T-helper 17 cell (primary cell): ENCODE measurements at places on chromosomes 1 and 21.

DNA sequence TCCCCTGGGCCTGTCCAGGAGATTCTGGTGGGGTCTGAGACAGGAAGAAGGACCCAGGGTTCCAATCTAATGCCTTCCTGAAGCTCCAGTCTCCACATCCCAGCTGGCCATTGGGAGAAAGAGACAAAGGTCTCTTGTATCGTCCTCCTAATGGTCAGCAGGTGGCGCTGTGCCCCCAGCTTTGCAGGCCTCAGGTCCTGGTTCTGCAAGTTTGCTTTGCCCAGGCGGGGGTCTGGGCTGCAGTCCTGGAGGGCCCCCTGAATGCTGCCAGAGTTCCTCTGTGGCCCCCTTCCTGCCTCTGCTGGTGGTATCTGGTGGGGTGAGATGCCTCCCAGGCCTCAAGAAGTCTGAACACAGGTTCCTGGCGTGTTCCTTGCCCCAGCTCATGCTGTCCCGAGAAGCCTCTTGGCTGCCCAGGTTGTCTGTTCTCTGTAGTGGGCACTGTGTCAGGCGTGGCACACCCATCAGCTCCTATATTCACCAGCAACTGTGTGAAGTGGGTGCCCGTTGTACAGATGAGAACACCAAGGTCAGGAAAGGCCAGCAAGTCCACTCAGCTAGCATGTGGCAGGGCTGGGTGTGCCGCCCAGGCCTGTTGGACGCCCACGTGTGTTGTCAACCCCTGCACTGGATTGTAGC lies 33.8 kb upstream of the CSF3R start:
- H3K4me1 ChIP-seq: peaks cover 2% of the 10 kb centered on the region
- no peaks in the 10 kb centered on the region for H3K36me3 ChIP-seq
- no peak overlapping the region for H3K4me3 ChIP-seq
- H3K27me3 ChIP-seq: peaks cover 8% of the 10 kb centered on the region
- H3K27ac ChIP-seq: no peak overlapping the region

- H3K27ac ChIP-seq: peak overlapping the region; percentile 92
- no peaks in the 10 kb centered on the region for H3K27me3 ChIP-seq
- peaks cover 64% of the 10 kb centered on the region for H3K4me1 ChIP-seq
Observed at GRCh38 chr1:12148958-12149790, 17.6 kb upstream of the TNFRSF1B start.

GRCh38 chr1:91813813-91814212 lies 72.1 kb downstream of the TGFBR3 start:
- H3K4me1 ChIP-seq: peaks cover 42% of the 10 kb centered on the region
- H3K4me3 ChIP-seq: no peak overlapping the region
- H3K27me3 ChIP-seq: no peaks in the 10 kb centered on the region

GRCh38 chr1:2533365-2533764 lies 3.3 kb upstream of the HES5 start:
- no peaks in the 10 kb centered on the region for H3K36me3 ChIP-seq
- H3K4me1 ChIP-seq: peaks cover 8% of the 10 kb centered on the region
- DNase-seq: no peak
- H3K4me3 ChIP-seq: no peak overlapping the region
- no peak overlapping the region for H3K27ac ChIP-seq

GRCh38 chr1:107056426-107057196 lies at the start of gene PRMT6:
Gene PRMT6, plus strand, starts transcription at chr1:107056674. Its CDS starts 42 bp downstream, at chr1:107056716.
- DNase-seq: peak; percentile 62
- peak within 1 kb of the TSS; percentile 89 for H3K27ac ChIP-seq
- no peaks in the 10 kb centered on the region for H3K27me3 ChIP-seq
- peak within 1 kb of the TSS; percentile 99 for H3K4me3 ChIP-seq
- peaks cover 10% of the 10 kb centered on the region for H3K4me1 ChIP-seq

GRCh38 chr21:42089093-42089631 lies 18.0 kb downstream of the UMODL1 start:
- DNase-seq: no peak
- H3K27me3 ChIP-seq: peaks cover 11% of the 10 kb centered on the region
- no peak overlapping the region for H3K4me3 ChIP-seq
- no peak overlapping the region for H3K27ac ChIP-seq
- peaks cover 10% of the 10 kb centered on the region for H3K36me3 ChIP-seq
- H3K4me1 ChIP-seq: peaks cover 15% of the 10 kb centered on the region

- peaks cover 8% of the 10 kb centered on the region for H3K4me1 ChIP-seq
- DNase-seq: no peak
- H3K27ac ChIP-seq: no peak overlapping the region
- H3K27me3 ChIP-seq: no peaks in the 10 kb centered on the region
- peaks cover 14% of the 10 kb centered on the region for H3K36me3 ChIP-seq
Observed at GRCh38 chr21:39340687-39341086, 8.2 kb downstream of the HMGN1 start.

DNA sequence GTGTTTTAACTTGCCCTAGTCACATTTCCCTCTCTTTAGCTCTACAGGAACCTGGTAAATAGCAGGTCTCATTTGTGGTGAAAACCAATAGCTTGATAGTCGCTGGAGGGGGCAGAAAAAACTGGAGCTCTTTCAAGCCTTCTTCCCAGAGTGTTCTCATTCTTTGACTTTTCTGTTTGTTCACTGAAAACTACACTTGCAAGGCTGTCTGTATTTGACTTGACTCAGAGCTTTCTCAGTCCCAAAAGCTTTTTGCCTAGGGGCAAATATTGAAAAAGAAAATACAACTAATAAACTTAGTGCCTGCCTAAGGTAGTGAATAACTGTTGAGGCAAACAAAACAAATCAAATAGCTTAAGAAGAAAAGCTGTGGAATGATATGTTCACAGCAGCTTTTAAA lies 217.1 kb upstream of the CHRM3 start:
- H3K4me1 ChIP-seq: no peaks in the 10 kb centered on the region
- H3K36me3 ChIP-seq: no peaks in the 10 kb centered on the region
- DNase-seq: no peak
